ENCODE measurements at places on chromosomes 16 and 17.

- no peak for DNase-seq
Measured at GRCh38 chr16:83623091-83623730, 184.6 kb upstream of the HSBP1 start.

DNA sequence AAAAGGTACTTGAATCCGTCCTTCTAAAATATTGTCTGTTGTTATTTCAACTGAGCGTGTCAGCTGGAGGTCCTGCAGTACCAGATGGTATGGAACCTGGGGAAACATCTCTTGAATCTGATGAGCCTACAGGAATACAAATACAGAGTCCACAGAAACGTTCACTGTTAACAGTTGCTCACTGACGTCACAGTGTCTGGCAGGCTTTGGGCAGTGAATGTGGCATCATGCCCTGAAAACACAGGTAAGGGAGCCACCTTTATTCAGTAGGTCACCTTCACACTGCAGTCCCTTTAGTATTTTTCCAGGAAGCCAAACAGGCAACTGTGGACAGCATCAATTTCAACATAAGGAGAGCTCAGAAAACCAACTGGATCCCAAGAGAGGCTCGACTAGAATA, 56.1 kb downstream of the AMFR start:
- no peak for DNase-seq

- peak; percentile 61 for DNase-seq
Measured at GRCh38 chr16:70380248-70380918, 33.7 kb downstream of the DDX19A start.

DNA sequence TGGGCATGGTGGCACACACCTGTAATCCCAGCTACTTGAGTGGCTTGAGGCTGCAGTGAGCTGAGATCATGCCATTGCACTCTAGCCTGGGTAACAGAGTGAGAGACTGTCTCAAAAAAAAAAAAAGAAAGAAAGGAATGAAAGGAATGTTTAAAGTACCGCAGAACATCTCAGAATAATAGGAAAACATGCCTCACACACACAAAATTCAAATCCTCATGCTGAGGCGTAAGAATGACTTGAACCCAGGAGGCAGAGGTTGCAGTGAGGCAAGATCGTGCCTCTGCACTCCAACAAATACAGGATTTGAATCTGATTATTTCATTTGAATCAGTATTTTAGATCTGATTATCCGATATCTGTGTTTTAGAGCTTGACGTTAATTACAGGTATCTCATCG, 21.3 kb upstream of the GAA start:
- no peak for DNase-seq

DNA sequence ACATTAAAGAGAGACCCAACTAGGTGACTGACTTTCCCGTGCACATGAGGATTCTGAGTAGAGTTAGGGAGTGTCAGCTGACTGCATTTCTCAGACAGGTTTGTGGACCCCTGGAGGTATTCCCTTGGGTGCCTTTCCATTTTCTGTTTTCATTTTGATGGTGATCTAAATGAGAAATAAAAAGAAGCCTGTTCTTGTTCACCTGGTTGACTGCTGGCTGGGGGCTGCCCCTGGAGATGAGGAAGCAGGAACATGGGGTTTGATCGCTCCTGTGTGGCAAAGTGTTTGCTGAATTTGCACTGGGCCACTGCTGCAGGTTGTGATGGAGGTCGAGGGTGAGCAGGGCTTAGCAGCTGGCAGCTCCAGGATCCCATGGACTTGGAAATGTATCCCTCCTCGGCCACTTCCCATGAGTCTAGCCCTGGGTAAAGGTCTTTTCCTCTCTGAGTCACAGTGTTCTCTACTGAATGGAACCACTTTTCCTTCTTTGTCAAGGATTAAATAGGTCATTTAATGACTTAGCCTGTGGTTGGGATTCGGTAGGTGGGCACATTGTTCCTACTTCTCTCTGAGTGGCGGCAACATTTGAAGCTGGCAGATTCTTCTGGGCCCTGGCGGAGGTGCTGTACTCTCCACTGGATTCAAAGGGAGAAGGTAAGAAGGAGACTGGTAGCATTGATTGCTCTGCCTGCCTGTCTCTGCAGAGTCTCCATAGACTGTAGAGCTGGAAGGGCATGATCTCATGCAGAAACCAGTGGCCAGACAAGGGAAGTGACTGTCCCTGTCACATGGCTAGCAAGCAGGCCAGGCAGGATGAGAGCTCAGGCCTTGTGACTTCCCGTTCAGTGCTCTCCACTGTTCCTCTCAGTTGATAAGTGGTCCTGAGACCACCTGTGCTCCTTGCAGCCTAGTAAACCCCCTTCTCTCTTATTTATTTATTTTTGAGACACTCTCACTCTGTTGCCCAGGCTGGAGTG, 17.9 kb downstream of the SNX29 start:
- no peak for DNase-seq

GRCh38 chr16:21339941-21340340, 61.9 kb upstream of the CRYM start:
- peak; percentile 73 for DNase-seq

DNA sequence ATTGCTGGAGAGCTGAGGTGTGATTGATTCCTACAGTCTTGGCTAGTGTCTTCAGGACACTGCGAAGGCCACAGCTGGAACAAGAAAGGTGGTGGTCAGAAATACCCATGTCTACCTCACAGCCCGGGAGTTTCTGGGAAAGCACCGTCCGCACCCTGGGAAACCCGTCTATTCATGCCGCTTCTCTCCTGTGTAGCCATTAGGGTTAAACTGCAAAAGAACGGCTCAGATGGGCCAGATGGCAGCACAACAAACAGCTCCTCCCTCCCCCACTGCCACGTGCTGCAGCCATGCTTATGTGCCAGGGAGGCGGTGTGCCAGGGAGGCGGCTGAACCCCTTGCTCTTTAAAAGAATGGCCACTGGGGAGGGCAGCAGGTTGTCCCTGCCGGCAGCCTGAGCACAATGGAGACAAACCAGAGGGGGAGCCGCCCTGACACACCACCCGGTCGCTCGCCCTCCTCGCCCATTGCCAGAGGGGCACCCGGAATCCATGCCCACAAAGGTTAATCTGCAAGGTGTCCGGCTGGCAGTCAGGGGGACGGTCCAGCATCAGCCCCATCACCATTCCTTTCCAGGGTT, 65.2 kb downstream of the CYTH1 start:
- DNase-seq: peak; percentile 82
